Right lobe of liver (tissue), 6 donors: ENCODE measurements at places on chromosomes 3 and 15. TPM values are rescaled to one million over a fixed set of nuclear protein-coding genes. Genes with fewer than 3 reads are reported as not detected.

GRCh38 chr3:28699283-28699682, 350.7 kb upstream of the AZI2 start:
- no peak for DNase-seq

DNA sequence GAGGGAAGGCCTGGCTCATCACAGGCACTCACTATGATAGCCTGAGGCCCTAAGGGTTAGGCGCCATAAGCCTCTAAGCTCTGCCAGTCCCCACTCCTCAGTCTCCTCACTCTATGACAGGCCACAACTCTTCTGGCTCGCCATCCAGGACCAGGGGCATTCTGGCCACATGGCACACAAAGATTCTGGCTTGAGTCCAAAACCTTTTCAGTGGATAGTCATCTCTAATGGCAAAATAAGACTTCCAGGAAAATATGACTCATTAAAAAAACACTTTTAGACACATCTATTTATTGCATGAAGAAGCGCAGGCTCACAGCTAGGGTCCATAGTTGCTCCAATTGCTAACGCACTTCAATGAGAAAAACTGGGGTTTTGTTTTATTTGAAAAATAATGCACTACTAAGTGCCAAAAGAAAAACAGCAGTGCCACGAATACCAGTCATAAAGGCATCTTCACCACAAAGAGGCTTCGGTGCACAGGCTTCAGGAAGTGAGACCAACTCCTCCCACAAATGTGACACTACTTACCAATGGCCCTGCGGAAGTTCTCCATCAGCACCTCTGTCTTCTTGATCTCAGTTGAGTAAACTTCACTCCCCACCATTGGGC, 11.1 kb downstream of the RUVBL1 start:
- DNase-seq, result peak; percentile 12

DNA sequence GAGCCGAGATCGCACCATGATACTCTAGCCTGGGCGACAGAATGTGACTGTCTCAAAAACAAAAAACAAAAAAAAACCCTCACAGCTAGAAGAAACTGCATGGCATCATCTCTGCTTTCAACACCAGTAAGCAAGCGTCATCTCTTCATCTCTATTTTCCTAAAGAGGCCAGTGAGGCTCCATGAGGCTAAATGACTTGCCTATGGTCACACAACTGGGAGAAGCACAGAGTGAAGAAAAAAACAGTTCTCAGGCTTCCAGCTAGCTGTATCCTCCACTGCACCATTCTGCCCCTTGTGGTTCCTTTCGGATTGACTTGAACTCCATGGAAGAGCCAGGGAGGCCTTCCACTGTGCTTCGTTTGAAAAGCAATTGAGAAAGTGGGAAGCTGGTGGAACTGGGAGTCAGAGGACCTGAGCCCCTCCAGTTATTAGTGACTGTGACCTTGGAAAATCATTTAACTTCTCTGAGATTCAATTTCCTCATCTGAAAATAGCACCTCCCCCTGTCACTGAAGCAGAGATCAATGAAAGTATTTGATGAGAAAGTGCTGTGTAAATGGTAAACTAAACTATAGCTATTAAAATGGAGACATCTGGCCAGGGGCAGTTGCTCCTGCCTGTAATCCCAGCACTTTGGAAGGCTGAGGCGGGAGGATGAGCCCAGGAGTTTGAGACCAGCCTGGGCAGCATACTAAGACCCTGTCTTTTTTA, 32.1 kb upstream of the DENND4A start:
- DNase-seq, result no peak

GRCh38 chr3:188779281-188779980, 392.3 kb upstream of the TPRG1 start:
- DNase-seq, result no peak

DNA sequence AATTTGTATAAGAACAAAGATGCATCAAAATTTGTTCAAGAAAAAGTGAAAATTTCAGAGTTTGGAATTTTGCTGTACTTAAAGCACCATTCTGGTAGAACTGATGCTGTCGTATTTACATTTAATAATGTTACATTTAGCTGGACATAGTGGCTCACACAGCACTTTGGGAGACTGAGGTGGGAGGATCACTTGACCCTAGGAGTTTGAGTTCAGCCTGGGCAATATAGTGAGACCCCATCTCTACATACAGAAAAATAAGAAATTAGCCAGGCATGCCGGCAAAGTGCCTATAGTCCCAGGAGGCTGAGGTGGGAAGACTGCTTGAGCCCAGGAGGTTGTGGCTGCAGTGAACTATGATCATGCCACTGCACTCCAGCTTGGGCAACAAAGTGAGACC, 51.5 kb upstream of the SKIL start:
- DNase-seq, result no peak

- no peak for DNase-seq
Measured at GRCh38 chr15:67322481-67322880, 67.9 kb downstream of the IQCH start.

DNA sequence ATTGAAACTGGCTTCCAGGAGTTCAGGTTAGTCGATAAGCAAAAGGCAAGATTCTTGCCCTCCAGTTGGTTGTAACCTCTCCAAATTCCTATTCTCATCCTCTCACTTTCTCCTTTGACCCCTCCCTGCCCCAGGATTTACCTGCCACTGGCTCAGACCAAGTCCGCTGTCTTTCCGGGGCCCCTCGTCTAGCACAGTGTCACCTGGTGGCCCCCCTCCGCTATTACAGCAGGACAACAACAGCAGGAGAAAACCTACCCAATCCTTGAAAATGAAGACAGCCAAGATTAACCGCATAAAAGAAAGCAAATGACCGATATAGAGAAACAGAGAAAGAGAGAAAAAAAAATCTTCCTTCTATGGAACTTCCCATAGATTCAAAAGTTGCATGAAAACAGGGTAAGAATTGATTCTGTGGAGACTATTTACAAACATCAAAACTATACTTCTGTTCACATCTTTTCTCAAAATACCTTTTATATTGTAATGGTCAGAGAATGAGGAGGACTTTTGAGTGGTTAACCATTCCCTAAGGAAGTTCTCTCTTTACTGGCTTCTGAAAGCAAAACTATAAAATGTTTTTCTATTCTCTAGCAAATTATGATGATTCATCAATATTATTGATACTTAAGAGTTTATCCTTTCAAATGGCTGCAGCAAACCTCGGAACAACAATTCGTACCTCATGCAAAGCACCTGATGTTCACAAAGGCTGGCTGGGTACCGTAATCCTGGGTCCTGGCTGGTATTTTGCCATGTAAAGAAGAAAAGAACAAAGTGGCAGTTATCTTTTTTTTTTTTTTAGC, 10.0 kb upstream of the ST8SIA2 start:
- DNase-seq, result no peak

DNA sequence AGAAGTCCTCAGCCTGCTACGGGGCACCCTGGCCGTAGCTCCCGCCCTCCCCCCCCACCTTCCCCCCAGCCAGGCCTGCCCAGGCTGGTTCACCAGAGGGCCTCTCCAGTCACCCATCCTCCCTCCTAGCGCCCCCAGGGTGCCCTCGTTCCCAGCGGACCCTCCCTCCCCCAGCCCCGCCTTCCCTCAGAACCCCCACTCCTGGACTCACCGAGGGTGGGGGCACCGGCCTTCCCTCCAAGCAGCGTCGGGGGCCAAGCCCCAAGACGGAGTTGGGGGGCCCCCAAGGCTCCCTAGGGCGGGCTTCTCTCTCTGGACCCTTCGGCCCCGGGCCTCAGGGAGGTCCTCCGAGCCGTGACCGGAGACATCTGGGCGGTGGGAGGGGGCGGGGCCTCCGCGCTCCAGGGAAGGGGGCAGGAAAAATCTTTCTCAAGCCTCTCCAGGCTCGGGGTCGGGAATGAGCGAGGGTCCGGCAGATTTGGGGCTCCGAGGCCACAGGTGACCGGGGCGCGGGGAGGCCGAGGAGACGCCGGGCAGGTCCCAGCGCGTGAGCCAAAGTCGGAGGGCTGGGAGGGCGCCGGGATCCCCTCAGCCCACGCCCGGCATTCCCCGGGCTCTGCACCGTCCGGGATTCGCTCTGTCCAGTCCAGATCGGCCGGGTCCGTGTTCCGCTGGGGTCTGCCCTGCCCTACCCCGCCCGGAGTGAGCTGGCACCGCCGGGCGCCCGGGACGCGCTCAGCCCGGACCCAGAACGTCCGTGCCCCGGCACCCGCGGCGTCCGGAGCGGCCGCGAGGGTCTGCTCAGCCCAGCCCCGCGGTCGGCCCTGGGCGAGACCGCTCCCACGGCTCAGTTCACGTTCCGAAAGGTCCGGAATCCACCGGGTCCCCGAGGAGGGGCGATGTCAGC, 999 bp downstream of the INSYN1 start:
- no peak for DNase-seq

- no peak for DNase-seq
Measured at GRCh38 chr15:77138167-77138522, 67.2 kb upstream of the TSPAN3 start.

- no peak for DNase-seq
Measured at GRCh38 chr15:77350792-77351191, 69.1 kb downstream of the PEAK1 start.

DNA sequence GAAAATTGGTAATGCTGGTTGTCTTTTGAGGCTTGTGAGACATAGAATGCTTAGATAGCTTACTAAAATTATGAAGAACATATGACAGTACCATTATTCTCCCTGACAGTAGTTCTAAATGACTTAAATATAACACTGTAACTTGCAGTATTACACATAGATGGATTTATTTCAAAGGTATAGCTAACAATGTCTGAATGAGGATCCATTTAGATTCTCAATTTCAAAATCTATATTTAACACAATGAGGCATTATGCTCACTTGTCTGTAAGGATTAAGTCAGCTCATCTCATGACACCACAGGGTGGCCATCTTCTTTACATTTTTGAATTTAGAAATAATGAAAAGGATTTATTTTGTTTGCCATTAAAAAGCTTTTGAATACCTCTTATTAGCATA, 108.4 kb downstream of the CCNL1 start:
- DNase-seq, result no peak

DNA sequence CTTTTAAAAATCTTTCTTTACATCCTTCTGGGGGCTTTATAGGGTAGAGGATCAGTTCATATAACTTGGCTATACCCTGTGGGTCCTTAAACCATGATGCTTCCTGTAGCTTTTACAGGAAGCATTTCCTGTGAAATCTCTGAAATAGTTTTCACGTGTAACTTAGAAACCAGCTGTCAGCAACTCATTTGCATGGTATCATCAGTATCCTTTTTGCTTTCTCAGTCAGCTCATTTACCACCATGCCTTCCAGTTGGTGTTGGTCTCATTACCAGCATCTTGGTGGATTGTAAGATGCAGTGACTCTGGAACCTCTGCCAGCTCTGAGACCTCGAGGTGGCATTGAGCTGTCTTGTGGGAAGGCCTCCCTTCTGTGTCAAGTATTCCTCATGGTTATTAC, 96.7 kb upstream of the MYZAP start:
- DNase-seq, result no peak

- DNase-seq, result peak; percentile 51
Measured at GRCh38 chr15:89749951-89750559, 994 bp downstream of the MESP1 start.

- no peak for DNase-seq
Measured at GRCh38 chr3:55877703-55878102, 390.6 kb upstream of the WNT5A start.

GRCh38 chr3:11513817-11514135, 129.9 kb downstream of the VGLL4 start:
- no peak for DNase-seq

DNA sequence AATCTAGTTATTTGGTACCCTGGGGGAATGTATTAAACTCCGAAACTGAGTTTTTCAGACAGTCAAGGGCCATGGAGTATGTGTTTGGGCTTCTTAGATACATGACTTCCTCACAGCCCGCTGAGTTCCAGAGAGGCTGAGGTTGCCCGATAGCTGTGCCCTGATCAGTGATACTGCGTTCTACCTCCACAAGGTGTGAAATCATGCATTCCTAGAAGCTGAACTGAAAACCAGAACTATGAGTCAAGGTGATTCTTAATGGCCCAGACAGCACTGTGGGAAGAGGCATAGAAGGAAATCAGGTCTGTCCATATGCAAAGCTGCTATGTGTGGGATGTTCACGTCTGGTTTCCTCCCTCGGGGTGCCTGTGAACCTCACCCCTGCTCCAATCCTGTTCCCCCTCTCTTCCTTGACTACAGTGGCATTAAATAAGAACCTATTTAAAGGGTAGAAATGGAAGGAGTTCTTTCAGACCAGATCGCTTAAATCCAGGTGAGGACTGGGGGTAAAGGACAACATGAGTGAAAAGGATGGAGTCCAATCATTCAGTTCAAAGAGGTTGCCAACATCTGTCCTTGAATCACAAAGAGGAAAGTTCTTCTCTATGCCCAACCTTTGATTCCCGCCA, 74.3 kb downstream of the MYO1E start:
- no peak for DNase-seq

- DNase-seq, result no peak
Measured at GRCh38 chr3:195129072-195129643, 141.8 kb downstream of the XXYLT1 start.

DNA sequence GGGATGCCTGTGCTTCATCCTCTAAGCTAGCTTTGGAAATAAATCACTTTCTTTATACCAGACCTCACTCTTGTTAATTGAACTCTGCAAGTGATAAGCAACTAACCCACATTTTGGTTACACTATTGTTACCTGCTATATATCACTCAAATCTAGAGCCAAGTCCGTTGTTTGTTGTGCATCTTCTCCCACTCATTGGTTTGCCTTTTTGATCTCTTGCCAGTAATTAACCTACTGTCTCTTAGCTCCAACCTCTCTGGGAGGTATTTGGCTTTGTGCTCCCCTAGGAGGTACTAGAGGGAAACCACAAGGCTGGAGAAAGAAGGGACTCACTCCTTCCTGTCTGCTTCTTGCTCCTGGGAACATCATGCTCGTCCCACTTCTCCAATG, 12.8 kb upstream of the CRBN start:
- no peak for DNase-seq

GRCh38 chr3:54573858-54574257, 354.0 kb downstream of the LRTM1 start:
- DNase-seq, result no peak

- no peak for DNase-seq
Measured at GRCh38 chr15:93570527-93570926, 481.5 kb upstream of the RGMA start.

- DNase-seq, result no peak
Measured at GRCh38 chr15:39583596-39584265, 2.9 kb downstream of the THBS1 start.

- DNase-seq, result no peak
Measured at GRCh38 chr3:87206070-87206469, 21.0 kb upstream of the CHMP2B start.

- DNase-seq, result no peak
Measured at GRCh38 chr3:99945328-99945995, 127.8 kb downstream of the CMSS1 start.

The CEP63 gene
- total RNA-seq, result 8.8 TPM

The EFCAB12 gene
- 2.1 TPM for total RNA-seq

The NRG4 gene
- 1.7 TPM for total RNA-seq

The MOBP gene
- not detected for total RNA-seq
